ENCODE measurements at places on chromosomes 16 and 17.

DNA sequence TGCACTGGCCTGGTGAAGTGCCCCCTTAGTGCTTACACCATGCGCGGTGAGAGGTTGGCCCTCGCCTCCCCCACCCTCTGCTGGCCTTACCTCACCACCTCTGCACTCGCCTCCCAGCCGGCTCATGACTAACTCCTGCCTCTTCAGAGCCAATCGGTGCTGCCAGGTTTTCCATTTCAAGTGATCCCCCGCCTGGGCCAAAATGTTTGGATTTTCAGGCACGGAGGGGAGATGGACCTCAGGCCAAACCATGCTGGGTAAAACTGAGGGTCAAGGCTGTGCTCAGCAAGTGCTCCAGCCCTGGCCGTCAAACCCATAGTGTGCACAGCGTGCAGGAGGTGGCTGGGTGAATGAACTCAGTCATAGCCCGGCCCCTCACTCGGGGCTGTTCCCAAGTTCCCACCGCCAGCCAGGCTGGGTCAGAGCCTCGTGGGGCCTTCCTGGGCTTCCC is 175.4 kb downstream of the SEC14L1 start:
- no peak for DNase-seq

DNA sequence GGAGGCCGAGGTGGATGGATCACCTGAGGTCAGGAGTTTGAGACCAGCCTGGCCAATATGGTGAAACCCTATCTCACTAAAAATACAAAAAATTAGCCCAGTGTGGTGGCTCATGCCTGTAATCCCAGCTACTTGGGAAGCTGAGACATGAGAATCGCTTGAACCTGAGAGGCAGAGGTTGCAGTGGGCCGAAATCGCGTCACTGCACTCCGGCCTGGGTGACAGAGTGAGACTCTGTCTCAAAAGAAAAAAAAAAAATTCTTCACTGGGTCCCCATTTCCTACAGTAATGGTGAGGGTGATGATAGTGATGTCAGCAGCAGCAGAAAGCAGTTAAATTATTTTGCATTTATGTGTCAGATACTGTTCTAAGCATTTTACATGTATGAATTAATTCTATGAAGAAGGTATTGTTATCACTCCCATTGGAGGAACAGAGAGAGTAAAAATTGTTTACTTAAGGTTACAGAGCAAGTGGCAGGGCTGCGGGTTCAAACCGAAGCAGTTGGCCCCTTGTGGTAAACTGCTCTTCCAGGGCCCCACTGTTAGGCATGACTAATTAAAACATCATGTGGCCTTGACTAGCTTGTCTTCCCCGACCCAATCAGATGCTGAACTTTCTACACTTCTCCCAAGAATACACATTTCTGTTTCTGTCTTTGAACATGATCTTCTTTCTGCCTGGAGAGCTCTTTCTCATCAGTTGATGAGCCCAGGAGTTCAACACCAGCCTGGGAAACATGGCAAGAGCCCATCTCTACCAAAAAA is 45.8 kb downstream of the STAT3 start:
- no peak for DNase-seq

DNA sequence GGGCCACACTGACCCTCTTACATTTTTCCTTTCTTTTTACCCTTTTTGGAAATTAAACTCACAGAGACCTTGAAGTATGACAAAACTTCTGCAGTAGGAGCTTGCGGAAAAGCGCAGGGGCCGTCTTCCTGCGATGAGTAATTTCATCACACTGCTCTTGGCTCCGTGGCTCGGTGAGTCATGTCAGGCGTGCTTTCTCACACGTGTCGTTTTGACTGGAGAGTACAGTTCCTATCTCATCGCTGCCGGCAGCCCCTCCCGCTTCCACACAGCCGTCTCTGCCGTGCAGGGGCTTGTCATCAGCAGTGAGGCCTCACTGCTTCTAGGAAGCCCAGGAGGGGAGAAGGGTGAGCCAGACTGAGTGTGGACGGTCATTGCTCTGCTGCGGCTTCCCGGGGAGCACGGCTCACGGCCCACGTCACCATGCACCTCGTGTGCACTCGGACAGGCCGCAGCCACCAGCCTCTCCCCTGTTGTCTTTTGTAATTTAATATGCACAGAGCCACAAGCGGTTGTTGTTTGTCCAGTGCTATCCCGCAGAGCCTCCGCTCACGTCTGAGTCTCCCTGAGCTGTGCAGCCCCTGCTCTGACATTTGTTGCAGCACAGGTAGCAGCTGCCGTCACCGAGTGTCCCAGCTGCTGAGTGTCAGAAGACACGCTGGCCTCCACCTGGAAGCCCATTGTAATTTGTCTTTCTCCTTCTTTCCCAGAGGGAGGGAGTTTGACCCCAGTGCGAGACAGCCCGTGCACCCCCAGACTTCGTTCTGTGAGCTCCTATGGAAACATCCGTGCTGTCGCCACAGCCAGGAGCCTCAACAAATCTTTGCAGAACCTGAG is 99.4 kb upstream of the CHMP6 start:
- peak; percentile 96 for DNase-seq

- DNase-seq: no peak
These were observed 21.4 kb upstream of the CACNA1H start for GRCh38 chr16:1131378-1131994.

GRCh38 chr17:39776252-39776651 is 38.5 kb downstream of the GRB7 start:
- DNase-seq: no peak

DNA sequence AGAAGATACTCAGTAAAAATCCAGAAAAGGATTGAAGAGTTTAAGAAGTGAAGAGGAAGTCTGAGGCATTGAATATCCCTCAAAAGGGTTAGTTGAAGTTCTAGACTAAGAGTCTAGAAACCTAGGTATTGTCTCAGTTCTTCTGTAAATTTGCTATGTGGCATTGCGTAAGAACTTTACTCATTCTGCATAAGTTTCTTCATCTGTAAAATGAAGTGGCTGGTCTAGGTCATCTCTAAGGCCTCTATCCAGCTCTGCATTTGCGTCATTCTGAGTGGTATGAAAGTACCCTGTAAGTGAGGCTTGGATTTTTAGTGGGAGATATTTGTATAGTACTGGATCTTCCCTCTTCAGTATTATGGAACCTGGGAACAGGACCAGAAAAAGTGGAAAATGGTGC is 130.2 kb downstream of the MYO1D start:
- DNase-seq: no peak

GRCh38 chr17:4823373-4824089 is 9.6 kb upstream of the MINK1 start:
- no peak for DNase-seq

DNA sequence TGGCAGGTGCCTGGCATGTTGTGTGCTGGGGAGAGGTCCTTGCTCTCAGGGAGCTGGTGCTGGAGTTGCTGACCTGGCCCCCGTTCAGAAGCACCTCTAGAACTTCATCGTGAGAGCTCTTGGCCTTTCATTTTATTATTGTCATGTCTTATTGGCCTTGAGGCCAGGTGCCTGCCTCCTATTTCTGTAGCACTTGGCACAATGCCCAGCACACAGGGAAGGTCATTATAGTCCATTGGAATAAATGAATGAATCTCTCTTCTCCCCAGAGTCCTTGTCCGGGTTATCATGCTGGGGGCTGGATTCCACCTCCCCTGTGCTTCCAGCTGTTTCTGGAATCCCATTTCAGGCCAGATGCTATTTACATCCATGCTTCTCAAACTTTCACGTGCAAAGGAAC is 169.2 kb downstream of the HAPSTR1 start:
- DNase-seq: no peak

DNA sequence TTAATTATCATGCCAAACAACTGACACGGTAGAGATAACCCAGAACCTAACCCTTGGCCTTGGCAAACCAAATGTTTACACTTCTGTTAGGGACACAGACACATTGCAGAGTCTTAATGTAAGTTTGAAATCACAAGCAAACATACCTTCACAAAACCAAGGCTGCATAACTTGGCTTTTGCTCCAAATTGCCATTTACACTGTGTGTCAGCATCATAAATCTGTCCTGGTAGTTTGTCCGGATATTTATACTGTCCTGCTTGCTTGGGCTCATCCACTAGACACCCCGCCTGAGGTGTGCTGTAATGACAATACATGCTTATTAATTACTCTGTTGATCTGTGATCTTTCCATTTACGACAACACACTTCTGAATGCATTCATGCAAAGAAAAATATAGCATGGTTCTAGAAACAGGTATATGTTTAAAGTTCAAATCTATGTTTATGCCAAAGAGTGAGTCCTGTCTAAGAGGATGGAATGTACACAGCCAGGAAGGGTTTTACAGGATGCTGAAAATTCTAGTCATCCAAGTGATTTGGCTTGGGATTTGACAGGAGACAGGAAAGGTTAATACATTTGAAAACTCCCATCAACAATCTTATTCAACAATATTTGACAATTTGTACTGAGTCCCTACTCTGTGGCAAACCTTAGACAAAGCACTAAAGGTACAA is 81.1 kb downstream of the ADAMTS18 start:
- no peak for DNase-seq

GRCh38 chr16:11326084-11326736 is 19.0 kb upstream of the RMI2 start:
- DNase-seq: no peak

- DNase-seq: no peak
These were observed 4.1 kb upstream of the UBALD1 start for GRCh38 chr16:4618645-4619418.

- peak; percentile 8 for DNase-seq
These were observed 567 bp downstream of the SOX9 start for GRCh38 chr17:72121164-72122009.

DNA sequence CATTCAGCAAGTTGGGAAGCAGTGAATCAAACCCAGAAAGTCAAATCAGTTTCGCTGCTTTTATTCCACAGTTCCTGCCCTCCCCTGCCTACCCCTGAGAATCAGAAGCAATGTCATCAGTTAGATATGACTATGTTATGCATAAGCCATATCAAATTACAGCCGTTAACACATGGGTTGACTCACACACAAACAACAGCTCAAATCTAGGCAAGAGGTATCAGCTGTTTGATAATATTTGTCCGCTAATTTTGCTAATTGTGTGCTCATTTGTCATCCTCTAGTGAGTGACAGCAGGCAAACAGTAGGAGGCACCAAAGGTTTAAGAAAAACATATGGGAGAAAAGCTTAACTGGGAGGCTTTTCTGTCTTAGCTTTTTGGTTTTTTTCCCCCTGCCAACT is 327.4 kb upstream of the CCL2 start:
- no peak for DNase-seq

DNA sequence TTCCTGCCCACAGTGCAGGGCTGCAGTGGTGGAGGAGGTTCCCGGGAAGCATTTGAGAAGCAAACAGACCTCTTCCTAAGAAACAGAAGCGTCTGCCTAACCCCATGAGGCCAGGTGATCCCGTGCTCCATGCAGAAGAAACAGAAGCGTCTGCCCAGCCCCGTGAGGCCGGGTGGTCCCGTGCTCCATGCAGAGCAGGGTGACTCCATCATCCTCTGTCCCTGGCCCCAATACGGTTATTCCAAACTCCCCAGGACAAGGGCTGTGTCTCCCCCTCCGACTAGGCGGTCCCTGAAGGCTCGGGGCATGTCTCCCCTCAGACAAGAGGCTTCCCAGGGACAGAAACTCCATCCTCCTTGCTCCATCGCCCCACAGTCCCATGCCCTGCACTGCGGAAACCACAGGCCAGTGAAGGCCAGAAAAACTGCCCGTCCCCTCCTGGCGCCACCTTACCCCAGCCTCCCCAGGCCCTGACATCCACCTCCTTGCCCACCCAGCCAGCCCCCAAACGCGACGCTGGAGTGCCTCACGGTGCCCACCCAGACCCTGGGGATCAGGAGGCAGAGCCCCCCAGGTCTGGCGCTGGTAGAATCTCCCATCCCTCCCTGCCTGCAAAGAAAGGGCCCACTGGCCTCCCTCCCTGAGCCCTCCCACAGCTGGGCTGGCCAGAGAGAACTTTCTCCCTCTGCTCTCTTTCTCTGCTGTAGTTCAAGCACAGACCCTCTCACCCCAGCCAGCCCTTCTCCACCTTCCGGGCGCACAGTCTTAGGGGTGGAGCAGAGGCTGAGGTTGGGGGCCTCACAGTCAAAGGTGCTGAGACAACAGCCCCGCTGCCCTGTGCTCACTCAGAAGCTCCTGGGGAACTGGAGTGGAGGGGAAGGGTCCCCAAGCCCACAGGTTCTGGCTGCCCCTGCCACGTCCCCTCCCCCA is 30.6 kb upstream of the KRT17 start:
- no peak for DNase-seq

- DNase-seq: no peak
These were observed 238.0 kb upstream of the AXIN2 start for GRCh38 chr17:65799454-65799853.

- no peak for DNase-seq
These were observed at the start of gene RSKR for GRCh38 chr17:28613931-28614381. Gene RSKR (minus strand): TSS chr17:28614185. CDS start chr17:28614161, 24 bp downstream.

GRCh38 chr17:29145289-29146073 is 34.7 kb downstream of the MYO18A start:
- peak; percentile 53 for DNase-seq

- DNase-seq: no peak
These were observed 3.2 kb upstream of the KRT20 start for GRCh38 chr17:40888196-40888720.

DNA sequence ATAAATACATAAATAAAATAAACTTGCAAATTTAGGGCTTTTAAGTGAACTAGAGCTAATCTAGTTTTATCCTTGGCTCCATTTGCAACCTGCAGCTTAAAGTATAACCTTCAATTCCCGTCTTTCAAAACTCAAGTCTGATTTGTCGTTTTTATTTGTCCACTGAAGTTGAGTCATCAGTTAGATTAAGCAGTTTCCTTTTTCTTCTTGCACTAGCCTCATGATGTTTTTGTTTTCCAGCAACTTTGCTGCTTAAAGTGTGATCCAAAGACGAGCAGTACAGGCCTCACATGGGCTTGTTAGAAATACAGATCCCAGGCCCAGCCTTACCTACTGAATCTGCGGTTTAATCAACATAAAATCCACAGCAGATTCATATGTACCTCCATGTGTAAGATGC is 13.8 kb downstream of the ARSG start:
- no peak for DNase-seq

DNA sequence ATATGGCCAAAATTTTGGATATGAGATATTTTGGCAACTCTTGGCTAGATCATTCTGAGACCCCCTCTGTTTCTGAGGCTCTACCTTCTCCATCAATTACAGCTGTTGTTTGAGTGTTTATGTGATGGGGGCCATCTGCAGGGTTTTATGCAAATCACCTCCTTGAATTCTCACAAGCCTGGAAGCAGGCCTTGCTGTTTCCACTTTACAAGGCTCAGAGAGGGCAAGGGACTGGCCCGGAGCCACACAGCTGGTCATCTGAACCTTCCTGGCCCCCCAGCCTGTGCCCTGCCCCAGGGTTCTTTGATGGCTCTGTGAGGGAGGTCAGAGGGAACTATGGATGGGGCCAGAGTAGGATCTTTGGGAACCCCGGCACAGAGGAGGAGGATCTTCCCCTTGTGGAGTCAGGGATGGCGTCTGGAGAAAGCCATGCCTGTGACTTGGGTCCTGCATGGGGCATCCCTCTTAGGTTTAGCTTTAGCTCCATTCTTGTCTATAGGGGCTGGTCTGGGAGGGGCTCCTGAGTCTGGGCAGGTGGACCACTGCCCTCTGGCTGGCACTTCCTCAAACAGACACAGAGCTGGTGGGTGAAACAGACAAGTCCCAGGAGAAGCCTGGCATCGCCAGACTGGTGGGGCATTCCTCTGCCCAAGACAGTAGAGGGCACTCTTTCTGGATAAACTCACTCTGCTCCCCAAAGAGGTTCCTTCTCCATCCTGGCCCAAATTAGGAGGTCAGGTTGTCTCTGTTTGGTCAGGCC is 26.2 kb downstream of the IL21R start:
- DNase-seq: no peak

All from activated naive CD4-positive, alpha-beta T cell treated with anti-CD3 and anti-CD28 coated beads, Interleukin-2, amount 50 U/mL, for 72 hours (primary cell).